ENCODE measurements at places on chromosomes 7 and 10. TPM values are rescaled to one million over a fixed set of nuclear protein-coding genes. Genes with fewer than 3 reads are reported as not detected.
A peak's percentile ranks its signal among the peaks of the same experiment; 100 is the strongest.

DNA sequence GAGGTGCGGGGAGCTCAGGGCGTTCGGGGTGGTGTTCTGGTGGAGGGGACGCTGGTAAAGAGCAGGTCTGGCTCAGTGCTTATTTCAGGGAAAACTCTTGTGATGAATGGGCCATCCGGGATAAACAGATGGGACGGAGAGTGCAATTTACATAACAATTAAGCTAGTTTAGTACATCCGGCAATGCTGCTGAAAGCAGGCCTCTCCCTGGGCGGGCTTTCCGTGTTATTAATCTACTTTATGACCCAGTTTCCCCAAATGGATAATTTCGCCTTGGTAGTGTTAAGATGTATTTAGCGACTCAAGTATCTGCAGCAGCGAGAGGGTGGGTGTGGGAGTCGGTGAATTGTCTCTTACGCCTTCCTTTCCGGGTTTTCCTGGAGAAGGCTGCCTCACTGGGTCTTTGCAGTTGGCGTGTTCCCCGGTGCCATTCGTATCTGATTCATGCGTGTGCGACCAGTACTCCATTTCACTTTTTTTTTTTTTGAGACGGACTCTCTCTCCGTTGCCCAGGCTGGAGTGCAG lies 25.2 kb downstream of the FOXK1 start:
- no peaks in the 10 kb centered on the region for H3K36me3 ChIP-seq
- no peaks in the 10 kb centered on the region for H3K27me3 ChIP-seq
- peaks cover 23% of the 10 kb centered on the region for H3K4me1 ChIP-seq
- no peak overlapping the region for H3K27ac ChIP-seq

- no peak overlapping the region for H3K27ac ChIP-seq
- H3K27me3 ChIP-seq = no peaks in the 10 kb centered on the region
- H3K4me3 ChIP-seq = no peak overlapping the region
- no peak for DNase-seq
These were observed 3.0 kb upstream of the AKR1B1 start for GRCh38 chr7:134461916-134462315.

DNA sequence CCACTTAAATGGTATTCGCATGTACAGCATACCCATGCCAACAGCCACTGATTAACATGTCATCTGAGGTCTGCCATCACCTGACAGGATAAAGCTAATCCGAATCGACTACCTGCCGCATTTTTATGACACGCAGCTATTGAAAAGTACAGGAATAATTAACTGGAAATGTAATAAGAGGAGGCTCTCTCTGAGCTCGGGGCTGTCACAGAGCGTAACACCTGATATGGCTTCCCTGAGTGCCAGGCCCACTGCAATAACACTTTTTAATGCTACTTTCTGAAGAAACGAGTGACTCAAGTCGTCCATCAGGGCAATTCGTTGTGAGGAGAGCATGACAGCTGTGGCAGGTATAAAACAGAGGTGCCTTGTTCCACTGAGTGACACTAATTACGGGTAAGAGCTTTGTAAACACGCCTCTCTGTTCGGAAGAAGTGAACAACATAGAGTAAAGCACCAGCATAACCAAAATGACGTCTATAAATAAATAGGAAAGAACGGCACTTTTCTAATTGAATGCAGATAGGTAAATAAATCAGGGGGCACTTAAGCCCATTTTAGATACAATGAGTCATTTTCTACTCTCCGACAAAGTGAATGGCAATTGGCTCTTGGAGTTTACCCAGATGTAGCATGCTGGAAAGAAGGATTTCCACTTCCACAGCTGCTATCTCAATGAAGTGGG lies 56.5 kb upstream of the CREB5 start:
- H3K27me3 ChIP-seq = no peaks in the 10 kb centered on the region
- H3K27ac ChIP-seq = no peak overlapping the region
- H3K4me3 ChIP-seq = no peak overlapping the region
- H3K36me3 ChIP-seq = no peaks in the 10 kb centered on the region
- DNase-seq = no peak

DNA sequence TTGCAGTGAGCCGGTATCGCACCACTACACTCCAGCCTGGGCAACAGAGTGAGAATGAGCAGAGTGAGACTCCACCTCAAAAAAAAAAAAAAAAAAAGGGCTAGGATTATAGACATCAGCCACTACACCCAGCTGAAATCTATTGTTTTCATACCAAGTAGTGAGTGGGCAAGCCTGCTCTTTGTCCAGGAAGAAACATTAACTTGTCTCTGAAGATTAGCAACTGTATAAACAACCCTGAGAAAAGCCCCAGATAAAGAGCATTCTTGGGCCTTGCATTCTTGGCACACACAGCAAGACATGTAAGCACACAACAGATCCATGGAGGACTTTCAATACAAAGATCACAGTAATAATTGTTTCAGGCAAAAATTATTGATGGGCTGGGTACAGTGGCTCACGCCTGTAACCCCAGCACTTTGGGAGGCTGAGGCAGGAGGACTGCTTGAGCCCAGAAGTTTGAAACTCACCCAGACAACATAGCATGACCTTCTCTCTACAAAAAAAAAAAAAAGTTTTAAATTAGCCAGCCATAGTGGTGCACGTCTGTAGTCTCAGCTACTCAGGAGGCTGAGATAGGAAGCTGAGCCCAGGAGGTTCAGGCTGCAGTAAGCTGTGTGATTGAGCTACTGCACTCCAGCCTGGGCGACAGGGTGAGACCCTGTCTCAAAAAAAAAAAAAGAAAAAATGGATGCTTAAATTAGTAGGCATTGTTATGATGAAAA lies 4.4 kb downstream of the PSPH start:
- peaks cover 4% of the 10 kb centered on the region for H3K36me3 ChIP-seq
- no peaks in the 10 kb centered on the region for H3K27me3 ChIP-seq
- peak overlapping the region; percentile 59 for H3K27ac ChIP-seq
- H3K4me1 ChIP-seq = peaks cover 44% of the 10 kb centered on the region

TAF3 gene
- 8.2 TPM for total RNA-seq

GRCh38 chr10:122207163-122207562 lies 63.9 kb upstream of the BTBD16 start:
- H3K27me3 ChIP-seq = no peaks in the 10 kb centered on the region
- H3K36me3 ChIP-seq = peaks cover 20% of the 10 kb centered on the region
- H3K4me3 ChIP-seq = no peak overlapping the region
- H3K27ac ChIP-seq = no peak overlapping the region
- H3K4me1 ChIP-seq = no peaks in the 10 kb centered on the region

CPA5 gene
- not detected for total RNA-seq

GRCh38 chr7:93890464-93891068 lies at the start of gene TFPI2:
Gene TFPI2, minus strand, starts transcription at chr7:93890753. Its CDS starts 75 bp downstream, at chr7:93890678.
- DNase-seq = peak; percentile 13
- H3K4me3 ChIP-seq = peak within 1 kb of the TSS; percentile 85
- H3K4me1 ChIP-seq = no peaks in the 10 kb centered on the region
- no peaks in the 10 kb centered on the region for H3K36me3 ChIP-seq
- no peak within 1 kb of the TSS for H3K27ac ChIP-seq
- no peaks in the 10 kb centered on the region for H3K27me3 ChIP-seq

PODXL gene
- total RNA-seq = 50.8 TPM

GRCh38 chr7:96026611-96027010 lies 254.3 kb downstream of the DYNC1I1 start:
- no peaks in the 10 kb centered on the region for H3K36me3 ChIP-seq
- no peak overlapping the region for H3K4me3 ChIP-seq
- no peaks in the 10 kb centered on the region for H3K27me3 ChIP-seq

NKX2-3 gene
- total RNA-seq = not detected

VIPR2 gene
- 29.5 TPM for total RNA-seq

- no peak for DNase-seq
- H3K36me3 ChIP-seq = no peaks in the 10 kb centered on the region
- H3K27me3 ChIP-seq = no peaks in the 10 kb centered on the region
- no peak overlapping the region for H3K4me3 ChIP-seq
- no peak overlapping the region for H3K27ac ChIP-seq
These were observed 21.3 kb downstream of the CPXM2 start for GRCh38 chr10:123870260-123870659.

PI4K2A gene
- 22.9 TPM for total RNA-seq

- H3K4me3 ChIP-seq = no peak overlapping the region
- no peaks in the 10 kb centered on the region for H3K4me1 ChIP-seq
- H3K27me3 ChIP-seq = no peaks in the 10 kb centered on the region
- H3K27ac ChIP-seq = no peak overlapping the region
- DNase-seq = no peak
These were observed 21.4 kb upstream of the HELLS start for GRCh38 chr10:94524146-94524545.

TDRD1 gene
- not detected for total RNA-seq

DNA sequence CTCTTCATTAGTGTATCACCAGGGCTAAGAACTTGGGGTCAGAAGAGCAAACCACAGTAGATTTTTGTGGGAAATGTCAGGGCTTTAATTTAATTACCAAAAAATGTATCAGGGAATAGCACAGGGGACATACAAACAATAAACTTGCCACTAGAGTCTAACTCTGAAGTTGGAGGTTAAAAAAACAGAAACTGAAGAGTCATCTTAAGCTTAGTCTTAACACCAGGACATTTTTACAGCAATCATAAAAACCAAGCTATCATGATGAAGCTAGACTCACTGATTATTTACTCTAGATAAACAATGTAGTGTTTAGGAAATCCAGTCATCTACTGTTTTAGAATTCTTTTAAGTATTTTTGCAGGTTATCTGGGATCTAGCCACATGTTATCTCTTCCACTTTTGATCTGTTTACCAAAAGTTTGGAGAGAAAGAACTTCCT lies 48.4 kb upstream of the GLI3 start:
- H3K27ac ChIP-seq = no peak overlapping the region
- no peak for DNase-seq
- no peaks in the 10 kb centered on the region for H3K36me3 ChIP-seq
- no peak overlapping the region for H3K4me3 ChIP-seq

UPK3B gene
- 5.1 TPM for total RNA-seq

DNA sequence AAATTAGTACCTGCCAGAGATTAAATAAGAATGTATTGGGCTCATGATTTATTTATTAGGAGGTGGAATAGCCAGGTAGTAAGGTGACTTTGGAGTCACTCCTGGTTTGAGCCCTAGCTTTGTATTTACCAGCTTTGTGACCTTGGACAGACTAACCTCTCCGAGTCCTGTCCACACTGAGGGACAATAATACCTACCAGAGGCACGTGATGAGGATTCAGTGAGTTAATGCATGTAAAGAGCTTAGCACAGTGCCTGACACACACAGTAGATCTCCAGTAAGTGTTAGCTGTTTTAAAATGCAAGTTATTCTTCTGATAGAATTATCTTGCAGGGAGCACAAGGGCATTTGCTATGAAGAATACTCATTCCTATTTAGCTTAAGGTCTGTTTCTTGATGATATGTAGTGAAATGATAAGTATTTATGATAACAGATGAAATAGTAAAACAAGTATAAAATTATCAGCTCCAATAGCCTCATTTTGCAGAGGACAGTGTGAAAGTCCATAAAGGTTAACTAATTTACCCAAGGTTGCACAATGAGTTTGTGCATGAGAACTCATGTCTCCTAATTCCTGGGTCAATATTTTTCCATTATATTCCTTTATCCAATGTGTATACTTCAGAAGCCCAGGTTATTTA lies 36.4 kb downstream of the RABGEF1 start:
- no peaks in the 10 kb centered on the region for H3K27me3 ChIP-seq
- H3K4me1 ChIP-seq = no peaks in the 10 kb centered on the region
- H3K36me3 ChIP-seq = peaks cover 25% of the 10 kb centered on the region
- no peak overlapping the region for H3K27ac ChIP-seq
- DNase-seq = no peak

GRCh38 chr7:20064974-20065862 lies 152.0 kb downstream of the MACC1 start:
- H3K4me3 ChIP-seq = no peak overlapping the region
- no peaks in the 10 kb centered on the region for H3K4me1 ChIP-seq
- DNase-seq = no peak

C10orf53 gene
- not detected for total RNA-seq

Measured in thoracic aorta (tissue), 2 donors.